ENCODE measurements at places on chromosomes 2 and 18.

- peak; percentile 13 for DNase-seq
Measured at GRCh38 chr2:97969081-97970067, 26.4 kb downstream of the TMEM131 start.

GRCh38 chr2:67388680-67389079 lies 8.5 kb upstream of the ETAA1 start:
- DNase-seq = no peak

DNA sequence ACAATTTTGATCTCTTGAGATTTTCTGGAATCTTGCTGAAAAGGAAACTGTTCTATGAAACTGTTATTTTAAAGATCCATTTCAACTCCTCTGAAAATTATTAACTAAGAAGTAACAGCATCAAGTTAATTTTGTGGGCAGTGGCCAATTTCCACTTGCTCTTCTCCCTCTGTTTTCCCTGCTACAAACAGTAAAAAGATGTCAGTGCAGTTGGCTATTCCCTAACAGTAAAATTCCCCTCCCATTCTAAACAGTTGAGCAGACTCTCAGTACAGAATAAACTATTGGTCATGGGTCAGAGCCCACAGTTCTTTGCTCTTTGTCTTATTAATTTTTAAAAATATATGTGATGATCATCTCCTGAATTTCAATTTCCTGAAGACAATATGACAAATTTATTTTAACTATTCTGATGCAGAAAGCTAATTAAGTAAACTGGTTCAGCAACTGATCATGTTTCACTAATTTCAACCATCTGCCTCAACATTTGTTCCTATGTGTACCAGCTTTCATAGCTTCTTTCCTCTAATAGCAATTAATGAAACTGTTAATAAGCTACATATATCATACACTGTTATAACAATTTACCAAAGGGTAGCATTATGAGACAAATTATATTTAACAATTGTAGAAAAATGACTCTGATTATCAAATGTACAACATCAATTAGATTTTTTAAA lies 41.1 kb upstream of the GALNT5 start:
- DNase-seq = no peak

- no peak for DNase-seq
Measured at GRCh38 chr18:35121531-35121930, 80.3 kb downstream of the MAPRE2 start.

DNA sequence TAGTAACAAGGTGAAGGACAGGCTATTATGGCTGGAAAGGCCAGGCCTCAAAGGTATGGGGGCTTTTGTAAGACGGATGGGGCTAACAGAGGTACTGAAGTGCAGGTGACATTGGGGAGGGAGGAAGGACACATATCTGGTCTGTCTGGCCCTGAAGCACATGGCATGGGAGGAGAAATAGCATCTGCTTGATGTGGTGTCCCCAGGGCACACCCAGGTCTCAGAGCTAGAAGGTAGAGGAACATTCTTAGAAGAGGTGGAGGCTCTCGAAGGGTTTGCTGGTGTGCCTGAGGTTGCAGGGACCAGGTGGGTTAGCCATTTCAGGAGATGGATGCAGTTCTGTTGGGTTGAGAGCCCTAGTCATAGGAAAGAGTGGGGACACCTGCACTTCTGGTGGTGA lies 9.5 kb downstream of the RALB start:
- DNase-seq = no peak

GRCh38 chr18:74476140-74476539 lies 19.0 kb upstream of the DIPK1C start:
- peak; percentile 27 for DNase-seq

DNA sequence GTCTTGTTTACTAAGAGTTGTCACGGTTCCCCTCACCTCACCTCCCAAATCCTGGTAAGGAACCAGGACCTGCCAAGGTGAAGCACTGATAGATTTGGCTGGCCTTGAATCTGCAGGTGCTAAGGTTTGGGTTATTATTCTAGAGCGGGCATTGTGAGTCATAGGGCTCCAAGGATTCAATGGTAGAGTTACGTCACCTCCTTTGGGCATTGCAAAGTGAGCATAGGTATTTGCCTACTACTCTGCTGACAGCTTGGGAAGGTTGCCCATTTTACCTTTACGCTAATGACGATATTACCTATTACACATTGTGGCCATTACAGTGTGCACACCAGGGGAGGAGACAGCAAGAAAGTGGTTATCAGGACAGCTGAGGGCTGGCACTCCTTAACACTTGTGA lies 59.3 kb downstream of the SETBP1 start:
- no peak for DNase-seq

- no peak for DNase-seq
Measured at GRCh38 chr2:219286436-219287115, 7.4 kb downstream of the DNAJB2 start.

DNA sequence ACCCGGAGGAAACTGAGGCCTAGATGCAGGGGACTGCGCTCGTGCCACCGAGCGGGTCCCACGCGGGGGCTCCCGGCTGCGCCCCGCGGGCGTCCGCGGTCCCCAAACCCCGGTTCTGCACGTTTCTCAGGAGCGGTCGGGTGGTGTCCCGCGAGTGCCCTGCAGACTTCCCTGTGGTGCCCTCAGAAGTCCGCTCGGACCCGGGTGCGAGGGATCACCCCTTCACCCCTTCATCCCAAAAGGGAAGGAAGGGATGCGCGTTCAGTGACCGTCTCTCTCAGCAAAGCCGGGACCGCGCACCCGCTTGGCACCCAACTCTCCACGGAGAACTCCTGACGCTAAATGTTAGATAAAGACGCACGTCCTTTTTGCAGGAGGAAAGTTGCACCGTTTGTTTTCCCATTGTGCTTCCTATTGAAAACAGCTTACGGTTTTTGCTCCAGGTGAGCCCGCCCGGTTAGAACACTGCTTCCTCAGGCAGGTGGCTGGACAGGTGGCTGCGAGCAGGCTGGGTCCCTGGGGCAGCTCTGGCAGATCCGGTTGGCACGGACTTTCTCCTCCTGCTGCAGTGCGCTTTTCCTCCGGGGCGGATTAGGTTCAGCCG lies 779 bp downstream of the DGKD start:
- DNase-seq = no peak

- peak; percentile 33 for DNase-seq
Measured at GRCh38 chr2:67625178-67625577, 228.0 kb downstream of the ETAA1 start.

GRCh38 chr2:241489733-241490680 lies 18.4 kb downstream of the STK25 start:
- DNase-seq = no peak

- DNase-seq = no peak
Measured at GRCh38 chr18:78240627-78241252, 738.9 kb upstream of the SALL3 start.

DNA sequence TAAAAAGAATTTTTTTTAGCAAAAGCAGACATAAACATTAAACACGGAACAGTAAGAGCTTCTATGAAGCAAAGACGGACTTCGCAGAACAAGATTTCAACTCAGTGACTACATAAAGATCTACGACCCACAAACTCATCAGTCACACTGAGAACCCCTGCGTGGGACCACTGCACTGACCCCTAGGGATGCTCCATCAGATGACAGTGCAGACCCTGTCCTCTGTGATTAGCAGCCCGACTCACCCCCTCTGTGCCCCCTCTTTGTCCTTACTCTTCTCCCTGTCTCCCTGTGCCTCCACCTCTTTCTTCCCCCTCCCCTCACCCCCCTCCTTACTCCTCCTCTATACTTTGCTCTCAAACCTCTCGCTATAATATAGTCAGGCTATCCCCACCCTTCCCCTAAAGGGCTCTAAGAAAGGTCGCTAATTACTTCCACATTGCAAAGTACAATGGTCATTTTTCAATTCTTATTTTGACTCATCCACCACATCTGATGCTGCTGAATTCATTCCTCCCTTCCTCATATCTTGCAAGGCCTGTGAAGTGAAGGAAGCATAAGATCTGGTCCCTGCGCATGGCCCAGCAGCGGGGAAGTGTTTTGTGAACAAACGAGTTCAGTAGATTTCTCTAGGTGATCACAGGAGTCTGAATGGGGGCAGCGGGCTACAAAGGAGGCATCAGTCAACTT lies 89.3 kb downstream of the CABYR start:
- peak; percentile 26 for DNase-seq

- DNase-seq = peak; percentile 73
Measured at GRCh38 chr18:23498877-23499276, 4.4 kb upstream of the RMC1 start.
